ENCODE measurements at places on chromosomes 3 and 15. TPM values are rescaled to one million over a fixed set of nuclear protein-coding genes. Genes with fewer than 3 reads are reported as not detected.

The ZCWPW2 gene
- 2.8 TPM for polyA plus RNA-seq

The DGKG gene
- 4.6 TPM for polyA plus RNA-seq

The SH2D7 gene
- 0.90 TPM for polyA plus RNA-seq

The GOLGA8A gene
- 195 TPM for polyA plus RNA-seq

The IFT122 gene
- polyA plus RNA-seq: 70.9 TPM

The SENP8 gene
- 5.1 TPM for polyA plus RNA-seq

The CX3CR1 gene
- polyA plus RNA-seq: 5.2 TPM

The RAMAC gene
- 34.5 TPM for polyA plus RNA-seq

The LRRIQ4 gene
- 0.14 TPM for polyA plus RNA-seq

The SERINC4 gene
- not detected for polyA plus RNA-seq

The DALRD3 gene
- polyA plus RNA-seq: 64.7 TPM

The MESP1 gene
- polyA plus RNA-seq: 0.25 TPM

The GPX1 gene
- polyA plus RNA-seq: 138 TPM

The SEMA4B gene
- polyA plus RNA-seq: 28.3 TPM

The IMPG2 gene
- 0.71 TPM for polyA plus RNA-seq

The SGO1 gene
- 7.0 TPM for polyA plus RNA-seq

The CACNA2D2 gene
- 17.8 TPM for polyA plus RNA-seq

The ZKSCAN7 gene
- 14.9 TPM for polyA plus RNA-seq

The CCRL2 gene
- polyA plus RNA-seq: 5.7 TPM

The HRH1 gene
- polyA plus RNA-seq: 4.4 TPM

The RGMA gene
- polyA plus RNA-seq: 16.9 TPM

The SAMMSON gene
- polyA plus RNA-seq: 0.16 TPM

The CCR2 gene
- 2.2 TPM for polyA plus RNA-seq

The AGBL1 gene
- polyA plus RNA-seq: 0.05 TPM

The OR5K2 gene
- polyA plus RNA-seq: not detected

The VGLL3 gene
- 23.5 TPM for polyA plus RNA-seq

The SCAANT1 gene
- 1.1 TPM for polyA plus RNA-seq
